ENCODE measurements at places on chromosomes 12 and 14.
A peak's percentile ranks its signal among the peaks of the same experiment; 100 is the strongest.

DNA sequence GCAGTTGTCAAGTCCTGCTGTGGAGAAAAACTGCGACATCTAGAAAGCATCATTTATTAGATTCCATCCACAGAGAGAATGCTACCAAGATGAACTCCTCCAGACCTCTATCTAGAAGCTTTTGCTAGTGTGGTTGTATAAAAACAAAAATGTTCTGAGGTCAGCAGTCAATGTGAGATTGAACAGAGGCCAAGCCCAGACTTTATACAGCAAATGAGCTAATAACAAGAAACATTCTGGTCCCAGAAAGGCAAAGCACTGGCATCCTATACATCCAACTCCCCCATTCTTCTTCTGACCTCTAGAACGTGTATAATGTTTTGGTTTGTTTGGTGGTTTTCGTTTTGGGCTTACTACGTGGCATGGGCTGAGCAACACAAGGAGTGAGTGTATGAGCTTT, 26.7 kb upstream of the RIN3 start:
- DNase-seq: no peak

DNA sequence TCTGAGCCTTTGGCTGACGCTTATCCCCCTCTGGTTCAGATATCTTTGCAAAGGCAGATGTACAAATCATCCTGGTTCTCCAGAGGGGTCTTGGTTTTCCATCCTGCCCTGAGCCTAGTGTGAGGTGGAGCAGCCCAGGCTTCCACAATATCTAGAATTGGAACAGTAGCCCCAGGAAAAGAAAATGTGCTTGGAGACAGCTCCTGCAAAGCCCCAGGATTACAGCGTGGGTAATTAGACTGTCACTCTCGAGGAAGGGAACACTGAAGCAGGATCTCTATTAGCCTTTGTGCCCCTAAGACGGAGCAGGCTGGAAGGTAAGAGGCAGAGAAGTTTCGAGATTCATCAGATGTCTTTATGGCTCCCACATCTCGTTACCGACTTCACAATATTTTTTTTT, 59.4 kb downstream of the TMEM132C start:
- no peak for DNase-seq

- no peak for DNase-seq
Measured at GRCh38 chr14:96316087-96316486, 47.1 kb downstream of the ATG2B start.

DNA sequence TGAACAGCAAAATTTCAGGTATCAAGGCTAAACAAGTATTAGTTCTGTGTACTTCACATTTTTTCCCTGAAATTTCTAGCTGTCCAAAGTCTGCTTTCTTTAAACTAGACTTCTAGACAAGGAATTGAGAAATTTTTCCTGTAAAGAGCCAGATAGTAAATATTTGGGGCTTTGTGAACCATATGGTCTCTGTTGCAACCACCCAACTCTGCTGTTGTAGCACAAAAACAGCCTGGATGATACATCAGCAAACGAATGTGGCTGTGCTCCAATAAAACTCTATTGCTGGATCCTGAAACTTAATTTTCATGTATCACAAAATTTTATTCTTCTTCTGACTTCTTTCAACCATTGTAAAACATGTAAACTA, 96.0 kb upstream of the SLC38A4 start:
- peak; percentile 86 for DNase-seq

DNA sequence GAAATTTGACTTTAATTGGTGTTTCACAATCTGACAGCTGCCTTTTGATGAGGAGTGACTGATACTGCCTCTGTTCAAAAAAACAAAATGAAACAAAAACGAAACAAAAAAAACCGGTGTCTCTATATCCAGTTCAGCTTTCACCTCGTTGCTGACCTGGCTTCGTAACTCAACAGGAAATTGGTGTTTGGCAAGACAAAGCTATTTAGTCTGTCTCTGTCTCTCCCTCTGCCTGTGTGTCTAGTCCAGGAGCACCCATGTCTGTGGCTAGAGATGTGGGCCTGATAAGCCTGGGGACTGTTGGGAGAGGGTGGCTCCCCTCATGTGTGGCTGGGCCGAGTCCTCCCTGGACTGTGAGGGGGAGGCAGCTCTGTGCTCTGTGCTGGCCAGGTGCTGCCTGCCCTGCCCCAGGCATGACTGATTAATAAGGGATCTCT, 11.3 kb downstream of the CACNA1C start:
- DNase-seq: no peak

DNA sequence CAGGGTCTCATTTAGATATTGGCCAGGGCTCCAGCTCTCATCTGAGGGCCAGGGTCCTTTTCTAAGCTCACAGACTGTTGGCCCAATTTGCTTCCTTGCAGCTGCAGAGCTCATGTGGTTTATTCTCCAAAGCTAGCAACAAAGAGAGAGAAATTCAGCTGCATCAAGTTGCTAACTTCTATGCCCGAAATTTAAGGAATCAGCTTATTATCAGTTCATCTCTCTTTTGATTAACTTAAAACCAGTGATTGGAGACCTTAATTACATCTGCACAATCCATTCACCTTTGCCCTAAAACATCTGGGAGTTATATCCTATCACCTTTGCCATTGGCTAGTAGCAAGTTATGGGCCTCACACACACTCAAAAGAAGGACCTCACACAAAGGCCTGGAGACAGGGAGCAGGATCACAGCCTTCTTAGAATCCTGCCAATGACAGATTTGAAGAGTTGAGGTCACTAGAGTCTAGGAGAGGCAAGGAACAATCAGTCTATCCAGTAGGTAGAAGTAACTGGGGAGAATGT, 258.8 kb upstream of the GARIN6 start:
- DNase-seq: no peak

- no peak for DNase-seq
Measured at GRCh38 chr14:70735043-70735442, 74.3 kb downstream of the MAP3K9 start.

- no peak for DNase-seq
Measured at GRCh38 chr12:21543151-21543550, 17.1 kb downstream of the SPX start.

DNA sequence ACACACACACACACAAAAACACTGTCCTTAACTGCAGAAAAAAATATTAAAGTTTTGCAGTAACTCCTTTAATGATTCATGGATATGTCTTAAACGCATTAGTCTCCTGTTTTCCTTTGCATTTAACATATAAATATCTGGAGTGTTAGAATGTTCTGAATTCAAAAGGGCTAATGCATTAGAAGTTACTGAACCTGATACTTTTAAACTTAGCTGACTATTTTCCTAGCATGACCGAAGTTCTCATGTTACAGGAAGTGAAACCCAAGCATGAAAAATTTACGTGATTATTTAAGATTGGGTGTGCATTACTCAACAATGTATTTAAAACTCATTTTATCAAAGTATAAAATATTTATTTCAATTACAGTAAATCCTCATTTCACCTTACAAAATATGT, 791.2 kb downstream of the FLRT2 start:
- peak; percentile 6 for DNase-seq

- no peak for DNase-seq
Measured at GRCh38 chr12:58176296-58176869, 235.0 kb downstream of the ATP23 start.

GRCh38 chr12:70609203-70609602, 28.0 kb downstream of the PTPRB start:
- DNase-seq: no peak

DNA sequence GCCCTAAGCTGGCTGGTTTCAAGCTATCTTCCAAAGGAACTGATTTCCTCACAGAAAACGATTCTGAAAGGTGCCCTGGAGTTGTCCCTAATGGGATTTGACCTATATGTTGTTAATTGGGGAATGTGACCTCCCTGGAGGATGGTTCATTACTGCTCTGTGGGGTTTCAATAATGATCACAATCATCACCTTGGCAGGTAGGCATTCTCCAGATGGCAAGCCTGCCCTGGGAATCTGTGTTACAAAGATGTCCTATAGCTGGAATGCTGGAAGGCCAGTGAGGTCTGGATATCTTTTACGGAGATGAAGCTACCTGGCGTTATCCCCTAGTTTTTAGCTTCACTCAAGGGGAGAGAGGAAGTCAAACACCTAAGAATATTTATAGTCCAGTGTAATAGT, 167.6 kb downstream of the TTC8 start:
- no peak for DNase-seq

GRCh38 chr14:23443411-23443812, 8.0 kb upstream of the MYH7 start:
- no peak for DNase-seq

DNA sequence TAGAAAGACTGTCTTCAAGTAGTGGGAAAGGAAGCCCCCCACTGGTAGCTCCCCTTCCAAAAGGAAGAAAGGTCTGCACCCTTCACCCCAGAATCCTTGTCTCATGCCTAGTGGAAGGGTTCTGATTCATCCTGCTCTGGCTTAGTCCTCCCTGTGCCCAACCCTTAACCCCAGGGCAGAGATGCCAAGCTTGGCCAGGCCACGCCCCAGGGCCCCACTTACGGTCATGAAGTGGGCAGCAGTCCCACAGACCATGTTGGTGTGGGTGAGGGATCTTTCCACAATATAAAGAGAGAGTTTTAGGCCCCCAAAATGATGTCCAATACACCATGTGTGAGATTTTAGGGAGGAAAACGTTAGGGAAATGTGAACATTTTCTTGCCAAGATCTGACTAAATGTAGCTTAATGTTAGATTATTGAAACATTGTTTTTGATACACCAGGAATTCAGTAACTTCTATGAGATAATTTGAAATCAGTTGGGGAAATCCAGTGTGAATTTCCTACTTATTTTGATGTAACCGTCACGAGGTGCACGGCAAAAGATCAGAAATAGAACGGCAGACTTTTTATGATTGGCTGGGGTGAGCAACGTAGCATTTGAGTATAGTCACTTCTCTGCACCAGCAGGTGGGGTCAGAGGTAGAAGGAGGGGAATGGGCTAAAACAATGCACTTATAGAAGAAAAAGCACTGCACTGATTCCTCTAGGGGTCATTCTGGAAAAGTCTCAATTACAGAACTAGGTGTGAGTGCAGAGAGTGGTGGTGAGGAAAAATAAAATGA, 8.2 kb upstream of the SSPN start:
- no peak for DNase-seq

DNA sequence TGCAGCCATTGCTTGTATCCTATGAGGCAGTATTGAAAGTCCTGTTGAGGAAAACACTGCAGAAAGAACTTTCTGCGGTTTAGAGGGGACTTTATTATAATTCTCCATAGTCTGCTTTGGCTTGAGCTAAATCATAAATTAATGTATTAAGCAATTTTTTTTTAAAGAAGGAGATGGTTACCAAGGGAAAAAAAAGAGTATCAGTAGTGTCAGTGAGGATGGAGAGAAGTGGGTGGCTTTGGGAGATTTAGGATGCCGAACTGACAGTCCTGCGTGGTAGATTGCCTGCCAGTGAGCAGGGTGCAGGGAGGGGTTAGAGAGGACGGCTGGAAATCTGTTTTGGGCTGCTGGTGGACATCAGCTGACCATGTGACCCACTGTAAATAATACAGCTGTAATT, 96.8 kb downstream of the MYRFL start:
- no peak for DNase-seq

GRCh38 chr12:111764120-111764821, 2.5 kb upstream of the ALDH2 start:
- no peak for DNase-seq

DNA sequence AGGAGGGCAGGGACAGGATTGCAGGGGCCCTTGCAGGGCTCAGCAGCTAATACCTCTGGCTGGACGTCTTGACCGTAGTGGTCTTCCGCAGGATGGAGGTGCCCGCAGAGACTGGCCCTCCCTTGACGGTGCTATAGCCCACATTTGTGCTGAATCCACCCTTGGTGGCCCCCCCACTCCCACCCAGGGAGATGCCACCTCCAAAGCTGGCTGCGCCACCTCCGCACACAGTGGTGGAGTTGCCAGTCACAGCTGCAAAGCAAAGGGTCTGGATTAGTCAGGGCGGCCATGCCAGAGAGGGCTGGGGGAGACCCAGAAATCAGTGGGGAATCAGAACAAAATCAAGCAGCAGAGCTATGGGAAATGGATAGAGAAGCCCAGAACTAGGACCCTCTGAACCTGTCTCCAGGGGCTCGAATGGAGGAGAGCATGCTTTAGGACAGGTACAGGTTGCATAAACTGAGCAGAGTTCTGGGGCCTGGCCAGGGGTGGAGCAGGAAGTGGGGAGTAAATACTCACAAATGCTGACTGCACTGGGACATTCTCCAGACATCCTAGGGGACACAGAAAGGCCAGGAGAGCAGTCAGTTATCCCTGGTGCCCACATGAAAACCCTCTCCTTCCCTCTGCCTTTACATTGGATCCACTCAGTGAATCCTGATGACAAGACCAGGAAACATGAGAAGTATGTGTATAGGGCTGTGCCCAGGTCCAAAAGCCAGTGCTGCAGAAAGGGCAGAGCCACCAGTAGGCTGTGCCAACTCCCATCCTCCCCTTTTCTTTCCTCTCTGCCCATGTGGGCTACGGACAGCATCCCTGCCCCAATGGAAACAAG, 8.1 kb upstream of the KRT4 start:
- DNase-seq: no peak
